Hepatocyte (in vitro differentiated cells): ENCODE measurements at places on chromosomes 1 and 21.

DNA sequence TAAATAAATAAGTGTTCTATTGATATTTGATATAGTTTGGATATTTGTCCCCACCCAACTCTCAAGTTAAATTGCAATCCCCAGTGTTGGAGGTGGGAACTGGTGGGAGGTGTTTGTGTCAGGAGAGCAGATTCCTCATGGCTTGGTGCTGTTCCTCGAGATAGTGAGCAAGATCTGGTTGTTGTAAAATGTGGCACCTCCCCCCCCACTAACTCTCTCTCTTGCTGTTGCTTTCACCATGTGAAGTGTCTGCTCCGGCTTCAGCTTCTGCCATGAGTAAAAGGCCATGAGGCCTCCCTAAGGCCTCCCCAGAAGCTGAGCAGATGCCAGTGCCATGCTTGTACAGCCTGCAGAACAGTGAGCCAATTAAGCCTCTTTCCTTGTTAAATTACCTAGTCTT is 20.8 kb downstream of the FRRS1 start:
- DNase-seq: no peak

GRCh38 chr1:88035578-88035977 is 648.5 kb upstream of the PKN2 start:
- DNase-seq: no peak

- peak; percentile 66 for DNase-seq
Measured at GRCh38 chr1:8396786-8397406, 79.0 kb downstream of the SLC45A1 start.

DNA sequence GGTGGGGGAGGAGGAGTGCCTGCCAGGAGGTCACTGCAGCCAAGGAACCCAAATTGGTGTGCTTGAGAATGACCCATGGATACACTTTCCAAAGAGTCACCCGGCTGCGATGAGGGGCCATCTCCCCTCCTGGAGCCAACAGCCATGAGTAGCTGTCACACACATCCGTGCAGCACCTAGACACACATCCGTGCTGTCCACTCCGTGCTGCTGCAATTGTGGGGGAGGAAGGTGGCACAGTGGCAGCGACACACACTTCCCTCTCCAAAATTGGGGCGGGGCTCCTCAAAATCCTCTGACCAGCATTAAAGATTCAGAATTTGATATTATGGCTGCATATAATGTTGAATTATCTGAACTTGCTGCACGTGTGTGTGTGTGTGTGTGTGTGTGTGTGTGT is 15.8 kb downstream of the TP73 start:
- DNase-seq: no peak

DNA sequence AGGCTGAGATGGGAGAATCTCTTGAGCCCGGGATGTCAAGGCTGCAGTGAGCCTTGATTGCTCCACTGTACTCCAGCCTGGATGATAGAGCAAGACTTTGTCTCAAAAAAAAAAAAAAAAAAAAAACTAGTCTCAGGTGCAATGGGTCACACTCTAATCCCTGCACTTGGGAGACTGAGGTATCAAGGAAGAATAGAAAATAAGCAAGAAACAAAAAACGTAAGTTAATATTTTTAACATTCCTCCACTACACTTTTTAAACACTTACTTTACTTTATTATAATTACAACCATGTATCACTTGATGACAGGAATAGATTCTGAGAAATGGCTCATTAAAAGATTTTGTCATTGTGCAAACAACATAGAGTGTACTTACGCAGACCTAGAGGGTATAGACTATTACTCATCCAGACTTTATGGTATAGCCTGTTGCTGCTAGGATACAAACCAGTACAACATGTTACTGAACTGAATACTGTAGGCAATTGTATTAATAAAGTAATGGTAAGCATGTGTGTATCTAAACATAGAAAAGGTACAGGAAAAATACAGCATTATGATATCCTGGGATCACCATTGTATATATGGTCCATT is 1244.1 kb upstream of the ADGRL4 start:
- DNase-seq: no peak

DNA sequence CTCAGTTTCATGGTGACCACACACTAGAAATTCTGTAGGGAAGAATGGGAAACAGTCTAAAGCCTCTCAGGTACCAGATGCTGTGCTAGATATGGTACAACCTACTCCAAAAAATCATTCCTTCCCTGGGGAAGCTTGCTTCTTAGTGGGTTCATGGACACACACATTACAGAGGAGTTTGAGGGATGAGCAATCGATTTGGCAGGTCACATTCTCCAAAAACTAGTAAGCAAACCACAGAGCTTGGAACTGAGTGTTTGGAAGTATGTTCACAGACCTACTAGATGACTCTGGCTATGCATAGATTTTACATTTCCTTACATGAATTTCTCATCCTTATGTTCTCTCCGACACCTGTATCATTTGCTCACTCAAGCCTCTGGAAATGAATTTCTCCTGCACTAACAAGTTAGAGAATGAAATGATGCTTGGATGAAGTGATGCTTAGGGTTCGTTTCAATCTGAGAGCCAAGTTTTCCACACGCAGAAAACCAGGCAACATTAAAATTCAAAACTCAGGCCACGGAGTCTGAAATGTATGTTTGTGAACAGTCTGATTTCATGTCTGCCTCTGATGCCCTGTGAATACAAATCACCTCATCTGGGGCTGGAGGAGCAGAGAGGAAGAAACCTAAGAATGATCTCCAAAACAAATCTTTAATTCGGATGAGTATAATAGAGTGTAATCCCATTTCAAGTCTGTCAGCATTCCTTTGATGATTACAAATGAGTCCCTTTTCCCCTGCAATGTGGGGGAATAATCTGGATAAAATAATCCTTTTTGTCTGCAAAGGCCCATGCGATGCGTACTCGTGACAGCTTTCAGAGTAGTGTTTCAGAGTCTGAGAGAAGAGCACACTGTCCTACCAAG is 11.0 kb downstream of the EVA1C start:
- no peak for DNase-seq

DNA sequence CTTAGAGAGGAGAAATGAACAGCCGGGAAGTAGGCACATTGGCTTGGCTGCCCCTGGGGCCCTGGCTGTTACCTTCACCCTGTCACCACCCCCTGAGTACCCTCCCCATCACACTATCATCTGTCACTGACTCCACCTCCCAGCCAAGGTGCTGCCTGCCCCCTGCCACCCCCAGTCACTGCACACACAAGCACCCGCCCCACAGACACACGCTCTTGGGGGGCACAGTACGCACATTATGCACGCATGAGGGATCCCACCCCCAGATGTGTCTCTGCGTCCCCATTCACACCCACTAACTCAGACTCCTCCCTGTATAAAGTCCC is 223.3 kb downstream of the PTPRU start:
- no peak for DNase-seq

- no peak for DNase-seq
Measured at GRCh38 chr1:81478219-81478618, 322.5 kb upstream of the ADGRL2 start.

GRCh38 chr1:117271959-117272358 is 61.2 kb upstream of the VTCN1 start:
- DNase-seq: peak; percentile 23

GRCh38 chr1:225877580-225877979 is 4.6 kb downstream of the TMEM63A start:
- peak; percentile 60 for DNase-seq
